Activated CD8-positive, alpha-beta memory T cell treated with anti-CD3 and anti-CD28 coated beads for 24 hours (primary cell): ENCODE measurements at places on chromosomes 12 and 14.

- no peak for DNase-seq
Observed at GRCh38 chr14:88188745-88189416, 134.2 kb downstream of the KCNK10 start.

DNA sequence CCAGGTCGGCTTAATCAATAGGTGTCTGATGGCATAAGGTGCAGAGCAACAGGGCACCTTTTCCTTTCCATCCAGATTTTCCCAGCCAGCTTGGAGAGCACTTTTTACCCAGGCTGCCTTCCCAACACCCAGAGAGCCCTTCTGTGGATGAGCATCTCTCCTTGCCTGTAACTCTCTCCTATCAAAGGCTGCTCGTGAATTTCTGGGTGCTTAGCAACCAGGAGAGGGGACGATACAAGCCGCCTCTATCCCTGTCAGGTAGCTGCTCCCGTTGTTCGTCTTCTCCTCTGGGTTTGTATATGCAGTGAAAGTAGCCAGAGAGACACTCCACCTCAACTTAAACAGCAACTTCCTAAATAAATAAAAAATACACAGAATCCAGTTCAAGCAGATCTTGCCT, 124.2 kb downstream of the CACNA1C start:
- DNase-seq: no peak

GRCh38 chr12:104201238-104202001, 14.2 kb upstream of the TXNRD1 start:
- DNase-seq: peak; percentile 72

- no peak for DNase-seq
Observed at GRCh38 chr14:56008150-56008549, 110.1 kb upstream of the PELI2 start.

GRCh38 chr12:126198966-126199692, 1133.9 kb downstream of the AACS start:
- DNase-seq: no peak

DNA sequence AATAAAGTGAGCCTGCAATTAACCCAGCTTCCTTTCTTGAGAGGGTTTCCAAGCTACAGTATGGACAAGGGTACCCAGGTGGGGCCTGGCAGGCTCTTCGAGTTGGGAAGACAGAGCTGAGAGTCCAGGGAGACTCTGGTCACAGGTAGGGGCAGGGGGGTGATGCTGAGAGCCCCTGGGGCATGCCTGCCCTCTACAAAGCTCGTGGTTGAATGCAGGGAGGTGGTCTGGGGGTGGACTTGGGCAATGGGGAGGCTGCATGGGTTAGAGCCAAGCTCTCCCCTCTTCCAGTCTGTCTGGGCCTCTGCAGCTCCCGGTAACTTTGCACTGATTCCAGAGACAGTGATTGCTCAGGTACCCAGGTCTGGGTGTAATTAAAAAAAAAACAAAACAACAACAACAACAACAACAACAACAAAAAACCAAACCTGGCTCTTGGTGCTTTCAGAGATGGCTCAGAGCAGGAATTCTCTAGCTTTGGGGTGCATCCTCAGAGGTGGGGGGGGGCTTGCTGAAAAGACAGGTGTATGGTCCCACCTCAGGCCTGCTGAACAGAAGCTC, 30.8 kb upstream of the PPP2R5C start:
- DNase-seq: no peak

DNA sequence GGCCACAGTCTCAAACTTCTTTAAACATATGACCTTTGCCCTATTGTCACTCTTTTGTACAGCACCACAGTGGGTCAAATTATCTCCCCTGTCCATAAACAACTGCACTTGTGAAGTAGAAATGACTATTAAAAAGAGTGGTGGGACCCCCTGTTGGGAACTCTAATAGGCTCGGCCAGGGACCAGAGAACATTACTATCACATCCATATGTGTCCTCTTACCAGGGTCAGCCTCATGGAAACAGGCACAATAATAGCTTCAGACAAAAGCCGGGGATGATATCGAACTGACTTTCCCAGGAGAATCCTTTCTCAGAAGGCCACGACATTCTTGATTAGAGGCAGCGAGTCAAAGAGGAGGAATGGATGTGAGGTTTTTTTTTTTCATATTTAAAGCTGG, 96.6 kb downstream of the NKX2-1 start:
- no peak for DNase-seq

- no peak for DNase-seq
Observed at GRCh38 chr12:68750506-68750905, 4.5 kb downstream of the SLC35E3 start.

DNA sequence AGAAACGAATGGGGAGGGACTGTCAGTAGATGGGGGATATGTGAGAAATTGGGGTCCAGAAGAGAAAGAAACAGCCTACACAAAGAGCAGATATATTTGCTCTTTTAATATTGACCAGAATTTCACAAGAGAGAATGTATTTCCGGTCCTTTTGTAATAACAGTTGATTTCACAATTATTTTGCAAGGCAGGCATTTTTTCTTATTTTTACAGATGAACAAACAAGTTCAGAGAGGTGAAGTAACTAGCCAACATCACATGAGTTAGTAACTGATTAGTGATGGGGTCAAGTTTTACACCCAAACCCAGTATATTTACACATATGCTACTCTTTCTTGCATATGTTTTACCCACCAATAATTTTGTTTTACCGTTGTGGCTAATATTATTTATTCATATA, 188.2 kb downstream of the NAV3 start:
- DNase-seq: no peak

DNA sequence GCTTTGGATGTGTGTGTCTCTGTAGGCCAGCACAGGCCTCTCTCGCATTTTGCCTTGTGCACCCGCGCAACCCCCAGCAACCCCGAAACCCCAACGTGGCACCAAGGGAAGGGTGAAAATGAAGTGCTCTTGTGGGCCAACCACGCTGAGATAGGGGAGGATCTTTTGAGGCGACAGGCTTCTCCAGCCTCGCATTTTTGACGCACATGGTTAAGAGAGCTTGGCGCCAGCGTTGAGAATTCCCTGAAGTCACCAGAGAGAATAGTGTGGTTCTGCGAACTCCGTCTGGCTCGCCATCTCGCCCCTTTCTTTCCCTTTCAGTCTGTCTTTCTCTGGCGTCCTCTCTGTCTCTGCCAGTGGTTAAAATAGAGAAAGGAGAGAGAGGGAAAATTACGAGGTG, 1.9 kb upstream of the TBX3 start:
- no peak for DNase-seq

DNA sequence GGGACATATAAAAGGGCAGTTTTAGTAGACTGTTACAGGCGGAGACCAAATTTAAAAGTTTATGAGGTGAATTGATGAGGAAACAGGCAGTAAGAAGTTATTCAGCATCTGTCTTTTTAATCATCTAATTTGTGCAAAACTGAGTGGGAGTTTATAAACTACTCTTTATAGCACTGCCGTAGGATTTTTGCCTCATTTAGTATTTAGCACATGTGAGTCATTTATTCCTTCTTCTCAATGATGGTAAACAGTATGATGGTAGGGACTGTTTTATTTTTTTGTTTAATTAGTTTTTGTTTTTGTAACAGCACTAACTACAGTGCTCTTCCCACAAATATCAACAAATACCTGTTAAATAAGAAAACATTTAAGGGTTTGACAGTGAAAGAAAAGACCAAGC, 20.6 kb downstream of the TOGARAM1 start:
- no peak for DNase-seq

GRCh38 chr14:93937519-93937918, 10.4 kb downstream of the FAM181A start:
- DNase-seq: no peak
